Stimulated activated CD8-positive, alpha-beta memory T cell treated with anti-CD3 and anti-CD28 coated beads, Interleukin-15, amount 100 ng/mL, for 48 hours (primary cell): ENCODE measurements at places on chromosomes 3 and 15.

GRCh38 chr3:187183210-187183862 lies 13.9 kb upstream of the RTP1 start:
- no peak for DNase-seq

DNA sequence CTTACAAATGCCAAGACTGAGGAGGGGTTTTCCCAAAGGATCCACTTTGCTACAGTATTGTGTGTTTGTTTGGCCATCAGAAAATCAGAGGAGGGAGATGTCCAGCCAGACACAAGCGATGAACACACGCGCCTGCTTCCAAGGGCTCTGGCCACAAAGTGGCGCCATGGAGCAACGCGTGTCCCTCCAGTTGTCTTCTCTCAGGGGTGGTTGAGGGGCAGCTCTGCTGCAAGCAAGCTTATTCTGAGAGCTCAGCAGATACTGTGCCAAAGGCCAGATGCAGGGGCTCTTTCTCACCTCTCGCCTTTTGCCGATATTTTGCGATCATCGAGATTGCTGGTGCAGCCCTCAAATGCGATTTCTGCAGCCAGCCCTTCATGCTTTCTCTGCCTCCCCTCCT lies 88.9 kb upstream of the OSBPL11 start:
- DNase-seq, result no peak

GRCh38 chr15:51085764-51086163 lies 8.9 kb downstream of the TNFAIP8L3 start:
- DNase-seq, result no peak

DNA sequence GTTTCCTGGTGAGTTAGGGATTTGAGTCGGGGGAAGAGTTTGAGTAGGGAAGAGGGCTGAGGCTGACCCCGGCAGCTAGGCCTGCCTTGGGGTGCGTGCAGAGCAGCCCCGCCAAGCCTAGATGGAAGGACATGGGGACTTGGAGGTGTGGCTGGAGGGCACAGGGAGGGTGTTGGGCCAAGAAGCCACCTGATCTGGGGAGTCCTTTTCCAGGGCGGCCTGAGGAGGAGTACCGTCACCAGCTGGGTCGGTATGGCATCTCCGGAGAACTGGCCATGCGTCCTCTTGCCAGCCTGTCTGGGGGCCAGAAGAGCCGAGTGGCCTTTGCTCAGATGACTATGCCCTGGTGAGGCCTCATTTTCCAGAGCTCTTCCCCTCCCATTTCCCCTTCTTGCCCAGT lies 6.9 kb downstream of the ABCF3 start:
- DNase-seq, result no peak

DNA sequence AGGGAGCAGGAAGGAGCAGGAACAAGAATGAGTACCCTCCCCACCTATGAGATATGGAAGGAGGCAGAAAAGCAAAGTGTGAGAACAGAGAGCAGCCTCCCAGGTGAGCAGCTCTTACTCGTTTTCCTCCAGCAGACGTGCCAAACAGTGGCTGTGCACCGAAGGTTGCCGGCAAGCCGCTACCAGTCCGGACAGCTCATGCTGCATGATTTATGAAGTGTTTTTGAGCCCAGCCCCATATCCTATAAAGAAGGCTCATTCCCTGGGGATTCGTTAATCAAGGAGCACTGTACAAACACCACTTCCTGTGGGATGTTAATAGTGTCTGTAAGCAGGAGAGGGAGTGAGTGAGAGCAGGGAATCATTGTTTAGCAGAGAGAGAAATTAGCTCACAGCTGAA lies 118.3 kb upstream of the FOXB1 start:
- no peak for DNase-seq

DNA sequence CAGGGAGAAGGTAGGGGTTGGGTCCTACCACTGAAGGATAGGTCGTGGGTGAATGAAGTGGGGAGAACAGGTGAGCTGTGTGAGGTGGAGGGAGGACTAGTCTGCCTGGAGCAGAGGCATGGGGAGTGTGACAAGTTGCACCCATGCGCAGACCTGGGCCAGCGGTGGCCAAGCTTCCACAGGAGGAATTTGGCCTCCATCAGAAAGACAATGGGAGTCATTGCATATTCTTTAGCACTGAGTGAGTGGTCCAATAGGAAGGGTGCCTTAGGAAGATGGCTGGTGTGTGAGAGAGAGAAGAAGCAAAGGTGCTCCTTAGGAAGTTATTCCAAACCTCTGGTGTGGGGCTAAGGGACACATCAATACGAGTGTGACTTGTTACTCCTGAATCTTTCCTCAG lies 191.1 kb downstream of the KCNAB1 start:
- DNase-seq, result no peak

GRCh38 chr15:100692671-100693070 lies 90.3 kb downstream of the ASB7 start:
- no peak for DNase-seq

- no peak for DNase-seq
Measured at GRCh38 chr3:87780811-87781210, 278.0 kb downstream of the CGGBP1 start.

DNA sequence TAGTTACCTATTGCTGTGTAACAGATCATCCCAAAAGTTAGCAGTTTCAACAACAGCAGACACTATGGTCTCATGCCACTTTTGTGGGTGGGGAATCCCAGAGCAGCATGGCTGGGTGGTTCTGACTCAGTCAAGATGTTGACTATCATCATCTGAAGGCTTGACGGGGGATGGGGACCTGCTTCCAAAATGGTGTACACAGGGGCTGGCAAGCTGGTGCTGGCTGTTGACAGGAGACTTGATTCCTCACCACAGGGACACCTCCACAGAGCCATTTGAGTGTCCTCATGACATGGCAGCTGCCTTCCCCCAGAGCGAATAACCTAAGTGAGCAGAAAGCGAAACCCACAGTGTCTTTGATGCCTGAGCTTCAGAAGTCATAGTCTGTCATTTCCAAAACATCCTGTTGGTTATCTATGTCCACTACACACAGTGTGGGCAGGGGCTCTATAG lies 19.1 kb downstream of the DNAJB8 start:
- DNase-seq, result peak; percentile 62

DNA sequence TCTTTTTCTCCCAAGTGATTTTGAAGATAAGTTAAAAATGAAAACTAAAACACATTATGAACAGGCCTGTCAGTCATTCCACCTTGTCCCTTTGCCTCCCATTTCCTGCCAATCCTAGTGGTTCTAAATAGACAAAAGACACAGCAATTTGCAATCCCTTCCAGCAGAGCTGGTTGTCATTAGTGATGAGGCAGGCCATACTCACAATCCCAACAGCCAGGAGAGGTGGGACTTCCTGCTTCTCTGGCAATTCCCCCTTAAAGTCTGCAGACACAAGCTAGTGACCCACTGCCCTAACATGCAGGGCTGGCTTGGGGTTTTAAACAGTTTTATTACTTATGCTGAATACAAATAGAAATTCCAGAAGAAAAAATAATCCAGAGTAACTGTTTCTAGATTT lies 38.4 kb upstream of the RBP1 start:
- no peak for DNase-seq
